ENCODE measurements at places on chromosomes 11 and 22. TPM values are rescaled to one million over a fixed set of nuclear protein-coding genes. Genes with fewer than 3 reads are reported as not detected.

DNA sequence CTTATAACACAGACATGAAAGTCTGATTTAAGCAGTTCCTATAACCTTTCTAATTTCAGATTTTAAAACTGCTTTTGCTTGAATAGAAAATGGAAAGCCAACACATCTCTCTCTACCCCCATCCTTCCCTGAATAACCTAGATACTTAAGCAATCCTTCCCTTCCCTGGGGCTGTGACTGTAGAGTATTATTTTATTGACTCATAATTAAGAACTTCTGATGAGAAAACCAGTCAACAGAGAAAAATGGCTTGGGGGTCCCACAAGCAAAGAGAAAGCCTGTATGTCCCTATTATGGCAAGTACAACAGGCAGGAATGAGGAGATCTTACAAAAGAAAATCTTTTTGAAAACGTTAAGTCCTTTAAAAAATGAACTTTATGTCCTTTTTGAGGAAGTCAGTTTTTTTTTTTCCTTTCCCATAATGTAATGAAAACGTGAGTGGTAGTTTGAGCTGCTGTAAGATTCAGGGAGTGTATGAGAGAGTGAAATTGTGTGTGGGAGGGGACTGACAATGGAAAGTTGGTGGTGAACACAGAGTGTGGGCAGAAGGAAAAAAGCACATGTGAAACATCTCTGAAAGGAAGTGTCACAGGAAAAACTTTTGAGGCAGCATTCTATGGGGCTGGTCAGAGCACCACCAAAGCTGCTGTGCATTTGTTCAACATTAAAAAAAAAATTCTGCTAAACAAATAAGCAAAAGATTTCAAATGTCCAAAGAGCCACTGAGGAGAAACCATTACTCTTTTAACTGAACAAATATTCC lies 154.6 kb downstream of the MAML2 start:
- DNase-seq, result peak; percentile 75
- peak overlapping the region; percentile 96 for H3K27ac ChIP-seq
- no peaks in the 10 kb centered on the region for H3K36me3 ChIP-seq
- H3K4me3 ChIP-seq, result peak overlapping the region; percentile 6

GRCh38 chr11:115644856-115645255 lies 140.6 kb upstream of the CADM1 start:
- H3K4me1 ChIP-seq, result no peaks in the 10 kb centered on the region
- DNase-seq, result no peak
- H3K4me3 ChIP-seq, result no peak overlapping the region

POU2AF3 gene
- 0.27 TPM for total RNA-seq

GRCh38 chr22:47049078-47049624 lies 286.7 kb downstream of the TBC1D22A start:
- no peaks in the 10 kb centered on the region for H3K27me3 ChIP-seq
- DNase-seq, result no peak
- peaks cover 12% of the 10 kb centered on the region for H3K4me1 ChIP-seq

GRCh38 chr11:20327377-20327935 lies 36.1 kb upstream of the HTATIP2 start:
- no peaks in the 10 kb centered on the region for H3K4me1 ChIP-seq
- no peaks in the 10 kb centered on the region for H3K36me3 ChIP-seq
- no peak overlapping the region for H3K4me3 ChIP-seq
- H3K27me3 ChIP-seq, result peaks cover under 1% of the 10 kb centered on the region
- DNase-seq, result no peak
- no peak overlapping the region for H3K27ac ChIP-seq

DNA sequence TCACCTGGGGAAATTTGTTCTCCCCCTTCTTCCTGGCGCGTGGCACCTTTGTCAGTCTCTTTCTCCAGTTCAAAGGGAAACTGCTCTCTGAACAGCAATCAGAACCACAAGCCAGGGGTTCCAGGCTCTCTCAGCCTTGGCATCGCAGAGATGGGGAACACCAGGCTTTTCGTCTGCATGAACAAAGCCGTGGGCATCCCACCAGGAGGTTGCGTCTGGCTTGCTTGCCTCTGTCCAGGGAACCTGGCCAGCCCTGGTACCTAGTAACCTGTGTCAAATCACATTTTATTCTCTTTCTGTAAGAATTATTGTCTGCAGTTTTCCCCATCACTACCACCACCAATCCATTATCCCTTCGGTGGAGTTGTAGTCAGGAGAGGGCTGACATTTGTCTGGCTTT lies 107.0 kb downstream of the WNT7B start:
- no peak overlapping the region for H3K27ac ChIP-seq
- no peaks in the 10 kb centered on the region for H3K36me3 ChIP-seq
- peaks cover 5% of the 10 kb centered on the region for H3K27me3 ChIP-seq
- no peak for DNase-seq

APOA4 gene
- total RNA-seq, result not detected

FIBIN gene
- 0.75 TPM for total RNA-seq

DNA sequence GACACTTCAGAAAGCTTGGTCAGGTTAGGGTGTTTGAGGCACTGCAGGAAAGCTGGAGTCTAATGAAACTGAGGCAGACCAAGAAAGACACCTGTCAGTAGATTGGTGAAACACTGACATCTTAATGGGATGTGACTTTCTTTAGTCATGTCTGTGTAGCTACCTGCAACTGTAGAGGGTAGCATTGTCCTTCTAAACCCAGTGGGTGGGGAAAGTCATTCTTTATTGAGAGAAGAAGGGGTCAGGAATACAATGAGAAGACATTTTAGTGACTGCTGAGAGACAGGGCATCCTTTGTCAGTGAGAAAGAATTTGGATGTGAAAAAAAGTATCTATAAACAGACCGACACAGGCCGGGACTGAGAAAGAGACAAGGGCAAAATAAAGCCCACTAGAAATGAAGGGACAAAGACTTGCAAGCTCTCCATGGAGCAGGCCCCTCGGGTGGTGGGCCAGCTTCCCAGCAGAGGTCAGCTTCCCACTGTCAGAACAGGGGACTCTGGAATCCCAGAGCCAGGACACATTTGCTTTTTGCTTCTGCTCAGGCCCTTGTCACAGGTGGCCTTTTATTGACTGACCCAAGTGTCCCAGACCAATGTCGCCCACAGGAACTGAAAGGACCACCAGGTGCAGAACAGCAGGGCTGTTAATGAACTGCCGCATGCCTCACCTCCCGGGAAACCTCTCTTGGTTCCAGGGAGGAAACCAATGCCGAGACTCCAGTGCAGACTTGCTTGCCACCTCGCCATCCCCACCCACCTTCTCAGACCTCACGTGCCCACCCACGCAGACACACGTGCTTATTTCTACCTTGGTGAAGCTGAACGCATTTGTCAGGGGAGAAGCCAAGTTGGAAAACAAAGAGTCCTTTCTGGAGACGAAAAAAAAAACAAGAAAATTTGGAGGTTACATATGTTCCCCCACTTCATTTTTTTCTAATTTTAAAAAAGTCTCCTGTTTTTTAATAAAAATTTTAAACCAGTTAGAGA lies 212.8 kb downstream of the TENM4 start:
- no peak for DNase-seq
- no peak overlapping the region for H3K27ac ChIP-seq
- H3K4me1 ChIP-seq, result peaks cover 8% of the 10 kb centered on the region
- no peaks in the 10 kb centered on the region for H3K36me3 ChIP-seq

GRCh38 chr11:12274056-12274455 lies 103.3 kb upstream of the PARVA start:
- no peaks in the 10 kb centered on the region for H3K27me3 ChIP-seq
- H3K27ac ChIP-seq, result peak overlapping the region; percentile 64
- H3K36me3 ChIP-seq, result no peaks in the 10 kb centered on the region
- H3K4me3 ChIP-seq, result no peak overlapping the region

RTN4R gene
- total RNA-seq, result 1.9 TPM

GRCh38 chr22:21931056-21931455 lies 21.6 kb downstream of the PPM1F start:
- no peak for DNase-seq
- H3K27me3 ChIP-seq, result no peaks in the 10 kb centered on the region
- peaks cover 13% of the 10 kb centered on the region for H3K36me3 ChIP-seq
- H3K4me3 ChIP-seq, result no peak overlapping the region
- no peaks in the 10 kb centered on the region for H3K4me1 ChIP-seq

GAS2L1 gene
- total RNA-seq, result 24.3 TPM

All from astrocyte (in vitro differentiated cells and primary cell).